ENCODE measurements at places on chromosomes 7 and 10.
A peak's percentile ranks its signal among the peaks of the same experiment; 100 is the strongest.

DNA sequence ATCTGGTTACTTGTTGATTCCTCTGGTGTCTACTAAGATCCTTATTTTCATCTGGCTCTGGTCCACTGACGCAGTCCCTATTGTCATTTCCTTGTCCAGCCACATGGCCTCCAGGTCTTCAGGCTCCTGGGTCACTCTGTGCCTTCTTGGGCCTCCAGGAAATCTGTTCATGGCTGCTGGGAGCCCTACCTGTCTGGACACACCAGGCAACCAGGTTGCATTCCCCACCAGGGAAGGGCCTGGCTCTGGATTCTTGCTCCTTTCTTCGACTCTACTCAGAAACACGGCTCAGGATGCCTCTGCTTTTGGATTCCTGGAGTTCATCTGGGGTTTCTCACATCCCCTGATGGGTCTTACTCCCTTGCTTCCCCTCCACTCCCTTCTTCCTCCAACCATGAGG, 8.0 kb upstream of the PPIF start:
- no peak for DNase-seq

DNA sequence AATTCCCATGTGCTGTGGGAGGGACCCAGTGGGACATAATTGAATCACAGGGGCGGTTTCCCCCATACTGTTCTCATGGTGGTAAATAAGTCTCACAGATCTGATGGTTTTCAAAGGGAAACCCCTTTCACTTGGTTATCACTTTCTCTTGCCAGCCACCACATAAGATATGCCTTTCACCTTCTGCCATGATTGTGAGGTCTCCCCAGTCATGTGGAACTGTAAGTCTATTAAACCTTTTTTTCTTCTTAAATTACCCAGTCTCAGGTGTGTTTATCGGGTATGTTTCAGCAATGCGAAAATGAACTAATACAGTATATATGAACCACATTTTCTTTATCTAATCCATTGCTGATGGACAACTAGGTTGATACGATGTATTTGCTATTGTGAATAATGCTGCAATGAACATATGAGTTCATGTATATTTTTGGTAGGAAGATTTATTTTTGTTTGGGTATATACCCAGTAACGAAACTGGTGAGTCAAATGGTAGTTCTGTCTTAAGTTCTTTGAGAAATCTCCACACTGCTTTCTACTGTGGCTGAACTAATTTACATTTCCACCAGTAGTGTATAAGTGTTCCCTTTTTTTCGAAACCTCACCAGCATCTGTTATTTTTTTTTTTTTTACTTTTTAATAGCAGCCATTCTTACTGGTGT, 70.0 kb upstream of the HGF start:
- no peak for DNase-seq

DNA sequence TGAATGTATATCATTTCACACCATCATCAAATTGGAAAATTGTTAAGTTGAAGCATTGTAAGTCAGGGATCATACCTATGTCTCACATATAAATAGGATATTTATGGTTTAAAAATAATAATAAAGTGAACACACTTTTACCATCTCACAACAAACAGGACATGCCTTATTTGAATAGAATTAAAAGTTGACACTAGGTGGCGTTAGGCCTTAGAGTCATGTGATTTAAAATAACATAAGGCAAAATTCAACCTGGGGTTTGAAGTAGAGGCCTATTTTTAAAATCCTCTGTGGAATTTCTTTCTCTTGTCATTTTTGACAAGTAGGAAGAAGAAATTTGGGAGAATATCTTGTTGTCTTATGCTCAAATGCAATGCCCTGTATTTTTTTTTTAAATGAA, 184.7 kb upstream of the PCDH15 start:
- DNase-seq = no peak

GRCh38 chr10:25604591-25604990, 329.4 kb upstream of the MYO3A start:
- DNase-seq = no peak

- DNase-seq = no peak
These were observed 38.2 kb downstream of the TNS3 start for GRCh38 chr7:47543714-47544113.

GRCh38 chr7:126776498-126776897, 476.2 kb downstream of the GRM8 start:
- peak; percentile 81 for DNase-seq

DNA sequence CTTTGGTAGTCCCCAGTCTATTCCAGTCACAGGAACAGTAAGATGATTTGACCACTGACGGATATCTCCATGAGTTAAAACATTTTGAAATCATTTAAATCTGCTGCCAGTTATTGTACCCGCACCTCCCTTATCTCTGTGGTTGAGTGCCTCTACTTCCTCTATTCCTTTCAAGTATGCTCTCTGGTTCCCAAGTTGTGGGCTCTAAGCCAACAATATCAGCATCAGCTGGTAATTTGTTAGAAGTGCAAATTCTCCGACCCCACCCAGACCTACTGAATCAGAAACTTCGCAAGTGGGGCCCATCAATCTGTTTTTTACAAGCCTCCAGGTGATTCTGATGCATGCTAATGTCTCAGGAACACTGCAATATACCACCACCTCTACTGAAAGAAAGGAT, 235.5 kb downstream of the CCSER2 start:
- peak; percentile 30 for DNase-seq

- no peak for DNase-seq
These were observed 2.4 kb upstream of the MTPAP start for GRCh38 chr10:30351502-30351901.

- no peak for DNase-seq
These were observed 610 bp downstream of the AVPI1 start for GRCh38 chr10:97686301-97686961.

DNA sequence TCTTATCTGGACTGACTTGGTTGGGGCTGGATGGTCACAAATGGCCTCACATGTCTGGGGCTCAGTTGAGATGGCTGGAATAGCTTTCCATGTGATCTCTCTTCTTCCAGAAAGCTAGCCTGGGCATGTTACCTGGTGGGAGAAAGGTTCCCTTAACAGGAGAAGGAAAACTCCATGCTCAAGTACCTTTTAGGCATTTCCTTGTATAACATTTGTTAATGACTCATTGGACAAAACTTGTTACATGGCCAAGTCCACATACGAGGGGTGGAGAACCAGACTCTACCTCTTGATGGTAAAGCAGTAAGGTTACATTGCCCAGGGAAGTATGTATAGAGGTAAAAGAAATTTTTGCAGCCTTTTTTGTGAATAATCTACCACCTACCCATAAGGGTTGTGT, 826.4 kb downstream of the LRMDA start:
- DNase-seq = no peak

DNA sequence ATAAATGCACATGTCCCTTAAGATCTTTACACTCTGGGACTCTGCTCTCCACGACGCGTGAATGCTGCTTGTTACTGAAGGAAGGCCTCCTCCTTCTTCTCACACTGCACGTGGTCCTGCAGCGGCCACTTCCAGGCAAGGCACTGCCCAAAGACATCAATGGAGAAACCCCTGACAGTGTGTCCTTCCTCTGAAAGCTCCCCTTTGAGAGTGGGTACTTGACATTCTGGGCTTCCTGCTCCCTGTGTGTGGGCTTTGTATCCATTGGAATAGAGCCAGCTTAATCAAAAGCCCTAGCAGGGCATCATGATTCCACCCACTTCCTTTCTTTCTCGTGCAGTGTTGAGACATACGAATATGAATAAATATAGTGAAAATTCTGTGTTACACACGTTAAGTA, 69.7 kb upstream of the STK17A start:
- DNase-seq = peak; percentile 11

- no peak for DNase-seq
These were observed 48.7 kb upstream of the OCM2 start for GRCh38 chr7:98038731-98039130.

GRCh38 chr7:76364198-76364584, 5.4 kb upstream of the YWHAG start:
- DNase-seq = no peak

- no peak for DNase-seq
These were observed 18.5 kb upstream of the CHCHD1 start for GRCh38 chr10:73763343-73763742.

- DNase-seq = no peak
These were observed 4.1 kb downstream of the SPAM1 start for GRCh38 chr7:123929107-123929506.

DNA sequence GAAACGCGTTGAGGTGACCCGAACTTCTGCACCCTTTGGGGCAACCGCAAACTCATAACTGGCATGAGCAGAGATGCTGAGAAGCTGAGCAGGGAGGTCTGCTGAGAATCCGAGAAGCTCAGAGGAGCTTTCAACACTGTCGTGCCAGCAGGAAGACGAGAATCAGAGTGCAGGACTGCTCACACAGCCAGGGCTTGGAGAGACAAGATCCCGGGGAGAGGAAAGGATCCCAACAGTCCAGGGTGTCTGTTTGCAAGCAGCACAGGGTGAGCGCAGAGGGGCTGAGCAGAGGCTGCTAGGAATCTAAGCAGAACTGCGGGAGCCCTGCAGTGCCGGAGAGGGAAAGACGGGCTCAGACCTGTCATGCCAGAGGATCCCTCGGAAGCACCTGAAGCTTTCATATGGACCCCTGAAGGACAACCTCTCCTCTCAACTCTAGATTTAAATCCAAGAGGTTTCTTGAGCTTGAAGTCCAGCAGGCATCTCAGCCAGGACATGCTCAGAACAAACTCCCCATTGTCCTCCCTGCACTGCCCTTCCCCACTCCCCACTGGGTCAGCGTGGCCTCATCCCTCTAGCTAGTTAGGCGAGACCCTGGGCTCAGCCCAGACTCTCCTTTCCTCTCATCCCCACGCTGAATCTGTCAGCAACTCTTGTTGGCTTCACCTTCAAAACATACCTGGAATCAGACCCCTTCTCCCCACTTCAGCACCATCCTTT, 40.7 kb downstream of the FOXL3 start:
- DNase-seq = peak; percentile 7

DNA sequence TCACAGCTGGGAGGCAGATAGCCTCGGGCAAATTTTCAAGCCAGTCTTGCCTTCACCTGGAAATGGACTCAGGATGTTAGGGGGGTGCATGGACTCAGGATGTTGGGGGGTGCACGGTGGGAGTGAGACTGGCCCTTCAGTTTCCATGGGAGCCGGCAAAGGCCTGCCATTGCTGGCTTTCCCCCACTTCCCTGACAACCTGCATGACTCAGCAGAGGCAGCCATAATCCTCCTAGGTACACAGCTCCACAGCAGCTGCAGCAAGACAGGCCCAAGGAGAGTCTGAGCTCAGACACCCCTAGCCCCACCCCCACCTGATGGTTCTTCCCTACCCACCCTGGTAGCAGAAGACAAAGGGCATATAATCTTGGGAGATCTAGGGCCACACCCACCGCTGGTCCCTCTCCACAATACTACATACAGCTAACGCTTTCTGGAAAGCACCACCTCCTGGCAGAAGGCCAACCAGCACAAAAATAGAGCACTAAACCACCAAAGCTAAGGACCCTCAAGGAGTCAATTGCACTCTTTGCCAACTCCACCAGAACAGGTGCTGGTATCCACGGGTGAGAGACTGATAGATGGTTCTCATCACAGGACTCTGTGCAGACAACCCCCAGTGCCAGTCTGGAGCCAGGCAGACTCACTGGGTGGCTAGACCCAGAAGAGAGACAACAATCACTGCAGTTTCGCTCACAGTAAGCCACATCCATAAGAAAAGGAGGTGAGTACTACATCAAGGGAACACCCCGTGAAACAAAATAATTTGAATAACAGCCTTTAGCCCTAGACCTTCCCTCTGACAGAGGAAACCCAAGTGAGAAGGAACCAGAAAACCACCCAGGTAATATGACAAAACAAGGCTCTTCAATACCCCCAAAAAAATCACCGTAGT, 18.3 kb downstream of the C7orf25 start:
- peak; percentile 99 for DNase-seq

- DNase-seq = peak; percentile 46
These were observed 5.9 kb downstream of the KCP start for GRCh38 chr7:128904381-128905197.

GRCh38 chr7:110400411-110400810, 690.5 kb upstream of the LRRN3 start:
- DNase-seq = no peak

DNA sequence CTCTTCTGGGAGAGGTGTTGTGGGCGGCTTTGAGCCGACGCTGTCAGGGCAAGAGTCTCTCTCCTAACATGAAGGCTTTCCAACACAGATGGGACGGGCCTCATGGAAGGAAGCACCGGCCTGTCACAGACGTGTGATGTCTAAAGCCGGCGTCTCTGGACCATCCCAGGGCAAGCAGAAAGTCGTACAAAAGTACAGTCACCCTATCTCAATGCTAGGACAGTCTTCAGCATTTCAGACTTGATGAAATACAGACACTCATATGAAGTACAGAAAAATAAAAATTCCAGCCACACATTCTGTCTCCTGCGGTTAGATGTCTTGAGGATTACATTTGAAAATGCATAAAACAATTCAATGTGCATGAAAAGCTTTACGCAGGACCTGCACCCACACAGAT, 30.6 kb downstream of the CYP2W1 start:
- no peak for DNase-seq

- DNase-seq = no peak
These were observed 88.4 kb downstream of the DNAJB6 start for GRCh38 chr7:157425137-157425731.

- DNase-seq = no peak
These were observed 179.8 kb upstream of the PDE1C start for GRCh38 chr7:32250003-32250402.

DNA sequence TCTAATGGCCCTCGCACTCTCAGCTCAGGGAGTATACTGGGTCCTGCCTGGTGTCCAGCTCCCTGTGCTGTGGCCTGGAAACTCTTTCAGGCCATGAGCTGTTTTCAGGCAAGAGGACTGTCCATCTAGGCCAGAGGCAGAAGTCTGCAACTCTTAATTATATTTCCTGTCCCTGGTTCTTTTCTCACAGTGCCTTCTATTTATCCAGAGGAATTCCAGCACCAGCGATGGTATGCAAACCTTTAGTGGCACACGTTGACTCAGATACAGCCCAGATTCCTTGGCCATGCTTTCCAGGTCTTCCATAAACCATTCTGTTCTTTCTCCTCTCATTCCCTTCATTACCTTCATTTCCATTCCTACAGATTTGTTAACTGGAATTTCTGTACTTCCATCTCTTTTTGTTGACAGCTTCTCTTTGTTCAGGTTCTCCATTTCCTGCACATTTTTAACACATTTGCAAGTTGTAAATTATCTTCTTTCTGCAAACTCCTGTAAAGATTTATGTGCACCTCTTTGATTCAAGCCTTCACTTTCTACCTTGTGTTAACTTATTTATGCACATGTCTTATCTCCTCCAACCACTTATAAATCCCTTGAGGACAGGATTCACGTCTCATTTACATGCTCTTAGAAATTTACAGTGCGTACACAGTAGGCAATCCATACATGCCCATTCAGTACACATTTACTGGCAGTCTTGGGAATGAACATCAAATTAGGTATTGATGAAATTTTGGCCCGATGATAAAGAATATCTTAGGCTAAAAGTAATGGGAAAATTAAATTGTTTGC, 172.1 kb downstream of the CELF2 start:
- DNase-seq = no peak

GRCh38 chr7:82926477-82926876, 236.2 kb downstream of the PCLO start:
- peak; percentile 22 for DNase-seq
